ENCODE measurements at places on chromosomes 4 and X. TPM values are rescaled to one million over a fixed set of nuclear protein-coding genes. Genes with fewer than 3 reads are reported as not detected.

DNA sequence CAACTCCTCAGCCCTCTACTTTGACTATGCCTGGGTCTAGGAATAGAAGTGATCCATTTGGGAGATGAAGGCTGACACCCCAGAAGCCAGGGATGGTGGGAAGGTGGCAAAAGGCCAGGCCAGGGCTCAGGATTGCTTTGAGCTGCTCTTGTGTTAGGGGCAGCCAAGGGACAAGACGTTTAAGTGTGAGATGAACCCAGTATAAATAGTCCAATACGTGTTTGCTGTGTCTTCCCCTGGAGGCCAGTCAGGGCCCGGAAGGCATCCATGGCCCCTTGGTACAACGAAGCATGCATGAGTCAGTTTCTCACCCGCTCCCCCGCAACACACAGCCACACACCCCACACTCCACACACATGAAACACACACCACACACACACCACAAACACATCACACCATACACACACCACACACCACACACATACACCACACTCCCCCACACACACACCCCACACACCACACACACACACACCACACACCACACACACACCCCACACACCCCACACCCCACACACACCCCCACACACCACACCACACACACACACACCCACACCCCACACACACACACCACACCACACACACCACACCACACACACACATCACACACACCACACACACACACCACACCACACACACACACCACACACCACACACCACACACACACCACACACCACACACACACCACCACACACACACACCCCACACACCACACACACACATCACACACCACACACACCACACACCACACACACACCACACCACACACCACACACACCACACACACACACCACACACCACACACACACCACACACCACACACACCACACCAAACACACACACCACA lies 5.1 kb downstream of the STARD8 start:
- peak; percentile 34 for DNase-seq
- peaks cover 30% of the 10 kb centered on the region for H3K4me1 ChIP-seq
- peaks cover 6% of the 10 kb centered on the region for H3K36me3 ChIP-seq
- peak overlapping the region; percentile 61 for H3K27ac ChIP-seq

- H3K27me3 ChIP-seq = peaks cover 1% of the 10 kb centered on the region
- H3K4me3 ChIP-seq = 0 out of 2 replicates have a peak overlapping the region, but pooled peaks have one; percentile 5
- H3K36me3 ChIP-seq = no peaks in the 10 kb centered on the region
- peak; percentile 73 for DNase-seq
- H3K4me1 ChIP-seq = peaks cover 39% of the 10 kb centered on the region
These were observed 107.9 kb downstream of the PALLD start for GRCh38 chr4:168604496-168605373.

DNA sequence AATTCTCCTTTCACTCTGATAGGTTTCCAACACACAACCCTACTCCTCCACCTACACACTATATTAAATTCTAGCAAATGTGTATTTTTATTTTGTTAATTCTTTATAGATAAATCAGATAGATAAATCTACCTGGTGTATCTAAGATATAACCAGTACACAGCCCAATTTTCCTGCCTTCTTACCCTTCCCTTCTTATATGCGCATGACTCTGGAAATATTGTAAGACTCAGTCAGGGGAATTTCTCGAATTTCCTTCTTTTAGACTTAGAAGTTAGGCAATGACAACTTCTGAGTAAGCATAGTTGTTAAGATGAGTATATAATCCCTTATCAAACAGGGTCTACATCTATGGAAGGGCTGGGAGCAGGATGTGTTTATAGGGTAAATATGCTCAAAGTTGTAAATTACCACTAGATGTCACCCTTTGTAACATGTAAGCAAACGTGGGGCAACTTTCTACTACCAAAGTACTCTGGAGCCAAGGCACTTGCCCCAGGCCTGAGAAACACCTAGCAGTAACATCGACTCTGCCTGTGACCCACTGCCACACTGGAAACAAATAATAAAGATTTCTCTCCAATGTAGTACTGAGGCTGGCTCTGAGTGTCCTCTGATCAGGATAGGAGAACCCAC lies 444.7 kb downstream of the IQCM start:
- H3K36me3 ChIP-seq = no peaks in the 10 kb centered on the region
- H3K27me3 ChIP-seq = no peaks in the 10 kb centered on the region
- H3K4me1 ChIP-seq = no peaks in the 10 kb centered on the region
- no peak overlapping the region for H3K4me3 ChIP-seq
- DNase-seq = peak; percentile 40
- no peak overlapping the region for H3K27ac ChIP-seq

SSX7 gene
- total RNA-seq = not detected

- no peaks in the 10 kb centered on the region for H3K27me3 ChIP-seq
- H3K27ac ChIP-seq = no peak overlapping the region
- no peak for DNase-seq
- H3K4me3 ChIP-seq = no peak overlapping the region
- no peaks in the 10 kb centered on the region for H3K36me3 ChIP-seq
- H3K4me1 ChIP-seq = no peaks in the 10 kb centered on the region
These were observed 453.9 kb downstream of the PDHA2 start for GRCh38 chr4:96293806-96294205.

GRCh38 chr4:108703370-108703769 lies 53.0 kb downstream of the OSTC start:
- no peak overlapping the region for H3K4me3 ChIP-seq
- peaks cover 11% of the 10 kb centered on the region for H3K27me3 ChIP-seq
- no peaks in the 10 kb centered on the region for H3K4me1 ChIP-seq
- H3K36me3 ChIP-seq = no peaks in the 10 kb centered on the region
- no peak for DNase-seq
- H3K27ac ChIP-seq = no peak overlapping the region

GRCh38 chrX:18885328-18886004 lies 98.4 kb downstream of the PHKA2 start:
- H3K27me3 ChIP-seq = no peaks in the 10 kb centered on the region
- peak overlapping the region; percentile 85 for H3K4me3 ChIP-seq
- H3K36me3 ChIP-seq = no peaks in the 10 kb centered on the region
- H3K27ac ChIP-seq = no peak overlapping the region
- no peak for DNase-seq

DNA sequence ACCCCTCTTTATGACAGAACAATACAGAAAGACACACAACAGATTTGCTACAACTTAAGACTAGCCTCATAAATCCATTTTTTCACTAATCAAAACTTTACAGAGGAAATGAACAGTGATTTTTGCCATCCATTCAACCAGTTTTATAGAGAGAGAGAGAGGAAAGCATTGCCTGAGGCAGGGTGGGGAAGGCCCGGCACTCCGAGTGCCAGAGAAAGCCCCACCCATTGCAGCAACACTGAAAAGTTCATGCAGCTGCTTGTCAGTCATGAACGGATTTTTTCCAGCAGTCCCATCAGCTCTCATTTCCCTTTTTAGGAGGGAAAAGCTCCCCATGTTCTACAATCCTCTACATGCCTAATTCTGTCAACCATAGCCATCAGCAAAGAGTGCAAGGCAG lies 236.9 kb downstream of the CHIC1 start:
- no peaks in the 10 kb centered on the region for H3K36me3 ChIP-seq
- no peaks in the 10 kb centered on the region for H3K4me1 ChIP-seq
- H3K4me3 ChIP-seq = no peak overlapping the region
- no peak overlapping the region for H3K27ac ChIP-seq
- H3K27me3 ChIP-seq = peaks cover 3% of the 10 kb centered on the region

STAG2 gene
- 39.8 TPM for total RNA-seq

GRCh38 chr4:80608281-80608980 lies 272.9 kb downstream of the CFAP299 start:
- no peaks in the 10 kb centered on the region for H3K27me3 ChIP-seq
- H3K36me3 ChIP-seq = no peaks in the 10 kb centered on the region
- peak; percentile 8 for DNase-seq
- H3K4me3 ChIP-seq = no peak overlapping the region

DNA sequence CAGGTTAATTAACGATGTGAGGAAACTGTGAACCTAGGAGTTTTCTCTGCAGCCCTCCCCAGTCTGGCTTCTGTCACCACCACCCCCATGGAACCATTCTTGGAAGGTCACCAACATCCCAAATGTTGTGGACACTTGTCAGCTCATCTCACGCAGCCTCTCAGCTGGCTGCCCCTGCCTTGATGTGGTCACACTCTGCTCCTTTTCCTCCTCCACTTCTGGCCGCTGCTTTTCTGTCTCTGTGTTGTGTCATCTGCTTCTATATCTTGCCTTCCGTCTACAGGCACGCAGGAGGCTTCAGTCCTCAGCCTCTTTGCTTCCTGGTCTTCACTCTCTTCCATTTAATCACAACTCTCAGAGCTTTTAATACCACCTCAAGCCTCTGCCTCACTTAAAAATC lies 371.5 kb upstream of the SLIT2 start:
- no peak for DNase-seq
- no peaks in the 10 kb centered on the region for H3K36me3 ChIP-seq
- H3K27ac ChIP-seq = peak overlapping the region; percentile 29
- peaks cover 45% of the 10 kb centered on the region for H3K4me1 ChIP-seq

CXCL11 gene
- not detected for total RNA-seq

- H3K27ac ChIP-seq = no peak overlapping the region
- no peak overlapping the region for H3K4me3 ChIP-seq
- no peaks in the 10 kb centered on the region for H3K27me3 ChIP-seq
- no peaks in the 10 kb centered on the region for H3K36me3 ChIP-seq
- no peak for DNase-seq
These were observed 160.7 kb upstream of the NPY2R start for GRCh38 chr4:155047755-155048154.

GRCh38 chr4:52701207-52701606 lies 42.1 kb upstream of the USP46 start:
- peaks cover 6% of the 10 kb centered on the region for H3K4me1 ChIP-seq
- H3K4me3 ChIP-seq = no peak overlapping the region
- H3K27ac ChIP-seq = no peak overlapping the region
- no peaks in the 10 kb centered on the region for H3K36me3 ChIP-seq

DNA sequence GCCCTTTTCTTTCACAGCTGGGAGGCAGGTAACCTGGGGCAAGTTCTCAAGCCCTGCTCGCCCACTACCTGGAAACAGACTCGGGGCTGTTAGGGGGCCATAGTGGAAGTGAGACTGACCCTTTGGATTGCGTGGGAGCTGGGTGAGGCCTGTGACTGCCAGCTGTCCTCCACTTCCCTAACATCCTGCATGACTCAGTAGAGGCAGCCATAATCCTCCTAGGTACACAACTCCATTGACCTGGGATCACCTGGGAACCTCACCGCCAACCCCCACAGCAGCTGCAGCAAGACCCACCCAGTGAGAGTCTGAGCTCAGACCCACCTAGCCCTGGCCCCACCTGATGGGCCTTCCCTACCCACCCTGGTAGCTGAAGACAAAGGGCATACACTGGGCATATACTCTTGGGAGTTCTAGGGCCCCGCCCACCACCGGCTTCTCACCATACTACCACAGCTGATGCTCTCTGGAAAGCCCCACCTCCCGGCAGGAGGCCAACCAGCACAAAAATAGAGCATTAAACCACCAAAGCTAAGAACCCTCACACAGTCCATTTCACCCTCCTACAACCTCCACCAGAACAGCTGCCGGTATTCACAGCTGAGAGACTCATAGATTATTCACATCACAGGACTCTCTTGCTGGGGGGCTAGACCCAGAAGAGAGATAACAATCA lies 61.1 kb upstream of the DCTD start:
- no peak overlapping the region for H3K4me3 ChIP-seq
- H3K36me3 ChIP-seq = peaks cover 15% of the 10 kb centered on the region
- H3K27ac ChIP-seq = peak overlapping the region; percentile 55
- peak; percentile 58 for DNase-seq
- H3K27me3 ChIP-seq = no peaks in the 10 kb centered on the region
- peaks cover 52% of the 10 kb centered on the region for H3K4me1 ChIP-seq

TGIF2LX gene
- not detected for total RNA-seq

SLC49A3 gene
- total RNA-seq = 0.34 TPM

DDX53 gene
- total RNA-seq = not detected

DNA sequence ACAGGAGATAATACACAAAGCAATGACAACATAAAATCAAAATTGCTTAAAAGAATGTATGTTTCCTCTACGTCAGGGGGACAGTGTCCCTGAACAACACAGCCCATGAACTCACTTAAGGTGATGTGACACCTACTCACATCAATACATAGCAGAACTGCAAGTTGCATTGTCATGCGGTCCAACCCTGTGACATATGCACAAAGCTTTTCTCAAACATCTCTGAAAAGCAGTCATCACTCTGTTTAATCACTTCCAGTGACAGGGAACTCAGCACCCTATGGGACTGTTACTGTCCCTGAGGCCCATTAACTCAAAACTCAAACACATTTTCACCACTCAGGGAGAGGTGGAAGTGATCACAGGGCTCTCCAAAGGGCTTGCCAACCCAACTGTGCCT lies 2.4 kb downstream of the STX18 start:
- peak overlapping the region; percentile 17 for H3K4me3 ChIP-seq
- H3K27ac ChIP-seq = no peak overlapping the region
- peaks cover 53% of the 10 kb centered on the region for H3K4me1 ChIP-seq
- H3K27me3 ChIP-seq = no peaks in the 10 kb centered on the region
- no peaks in the 10 kb centered on the region for H3K36me3 ChIP-seq
- DNase-seq = no peak

PCSK1N gene
- not detected for total RNA-seq

RGN gene
- 2.8 TPM for total RNA-seq

GRCh38 chr4:66182636-66183035 lies 512.3 kb upstream of the EPHA5 start:
- H3K4me1 ChIP-seq = peaks cover 20% of the 10 kb centered on the region
- H3K4me3 ChIP-seq = no peak overlapping the region
- DNase-seq = no peak
- H3K36me3 ChIP-seq = no peaks in the 10 kb centered on the region
- H3K27me3 ChIP-seq = no peaks in the 10 kb centered on the region

Measured in HFFc6 (cell line).